ENCODE measurements at places on chromosomes 3 and 15.
A peak's percentile ranks its signal among the peaks of the same experiment; 100 is the strongest.

DNA sequence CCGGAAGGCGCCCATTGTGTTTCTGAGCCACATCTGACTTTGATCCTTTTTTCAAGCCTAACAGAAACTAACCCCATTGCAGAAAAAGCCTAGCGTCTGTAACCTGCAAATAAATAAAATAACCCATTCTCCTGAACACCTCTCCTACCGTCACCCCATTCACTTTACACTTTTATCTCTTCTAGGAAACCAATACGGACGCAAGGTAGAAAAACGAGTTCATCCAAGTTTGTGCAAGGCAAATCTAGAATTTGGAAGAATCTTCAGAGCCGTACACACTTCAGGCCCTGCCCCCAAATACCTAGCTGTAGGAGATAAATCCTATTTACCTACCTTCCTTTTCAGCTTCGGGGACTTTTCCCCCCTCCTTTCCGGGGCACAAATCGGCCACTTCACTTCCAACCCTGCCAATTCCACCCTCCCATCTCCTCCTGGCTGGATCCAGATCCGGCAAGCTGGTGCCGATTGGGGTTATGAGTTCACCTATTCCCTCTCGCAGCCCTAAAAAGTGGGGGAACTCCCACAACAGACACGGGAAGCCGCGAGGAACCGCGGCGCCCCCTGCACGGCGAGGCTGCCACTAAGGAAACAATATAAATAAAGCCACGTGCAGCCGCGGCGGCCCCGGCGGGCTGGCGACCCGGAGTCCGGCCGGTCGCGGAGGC lies 987 bp downstream of the PRTG start:
- peak; percentile 9 for DNase-seq

- peak; percentile 23 for DNase-seq
Measured at GRCh38 chr15:40064231-40064894, 25.4 kb upstream of the SRP14 start.

DNA sequence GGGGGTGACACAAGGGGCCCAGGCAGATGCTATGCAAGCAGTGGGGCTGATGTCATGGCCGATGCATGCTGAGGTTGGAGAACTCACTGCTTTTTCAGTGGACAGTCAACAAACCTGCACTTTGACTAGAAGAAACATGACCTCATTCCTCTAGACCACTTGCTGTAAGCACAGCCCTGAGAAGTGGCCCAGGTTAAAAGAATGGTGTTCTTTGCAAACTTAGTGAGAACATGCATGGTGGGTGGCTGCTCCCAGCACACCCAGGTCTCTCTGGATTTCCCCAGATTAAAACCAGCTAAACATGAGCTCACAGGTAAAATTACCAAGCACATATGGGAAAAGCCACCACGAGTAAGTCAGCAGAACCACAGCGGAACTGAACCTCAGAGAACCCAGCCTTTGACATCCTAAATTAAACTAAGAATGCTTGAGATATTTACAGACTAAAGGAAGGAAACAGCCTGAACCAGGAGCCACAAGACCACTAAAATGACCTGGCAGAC lies 15.5 kb downstream of the DLEC1 start:
- DNase-seq = no peak

- DNase-seq = no peak
Measured at GRCh38 chr3:99693636-99694035, 55.2 kb downstream of the COL8A1 start.

DNA sequence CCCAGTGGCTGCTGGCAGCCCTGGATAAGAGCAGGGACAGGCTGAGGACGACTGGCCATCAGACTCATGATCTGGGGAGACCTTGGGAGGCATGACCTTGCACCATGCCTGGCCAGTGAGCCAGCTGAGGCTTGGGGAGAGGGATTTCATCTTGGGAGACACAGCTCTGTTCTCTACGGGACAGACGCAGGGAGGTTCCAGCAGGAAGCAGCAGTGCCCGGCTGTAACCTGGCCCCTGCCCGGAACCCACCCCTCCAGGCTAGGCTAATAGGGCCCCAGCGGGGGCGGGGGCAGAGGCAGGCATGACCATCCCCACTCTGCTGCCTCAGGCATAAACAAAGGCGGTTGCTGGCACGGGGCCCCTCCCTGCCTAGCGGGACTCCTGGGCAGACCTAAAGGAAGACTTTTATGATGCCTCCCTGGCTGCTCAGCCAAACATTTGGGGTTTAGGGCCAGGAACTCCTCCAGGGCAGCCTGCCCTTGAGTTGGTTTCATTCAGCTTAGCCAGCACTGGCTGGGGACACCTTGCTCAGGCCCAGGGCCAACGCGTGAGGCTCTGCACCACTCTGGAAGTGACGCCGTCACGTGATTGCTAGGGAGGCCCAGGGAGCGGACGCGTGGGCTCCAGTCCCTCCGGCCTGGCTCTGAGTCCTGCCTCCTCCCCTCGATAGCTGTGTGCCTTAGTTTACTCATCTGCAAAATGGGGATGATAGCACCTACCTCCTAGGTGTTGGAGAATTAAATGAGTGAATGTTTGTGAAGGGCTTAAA lies 27.6 kb downstream of the HDAC11 start:
- DNase-seq = no peak

GRCh38 chr15:59177317-59177660 lies 29.4 kb upstream of the LDHAL6B start:
- DNase-seq = no peak

DNA sequence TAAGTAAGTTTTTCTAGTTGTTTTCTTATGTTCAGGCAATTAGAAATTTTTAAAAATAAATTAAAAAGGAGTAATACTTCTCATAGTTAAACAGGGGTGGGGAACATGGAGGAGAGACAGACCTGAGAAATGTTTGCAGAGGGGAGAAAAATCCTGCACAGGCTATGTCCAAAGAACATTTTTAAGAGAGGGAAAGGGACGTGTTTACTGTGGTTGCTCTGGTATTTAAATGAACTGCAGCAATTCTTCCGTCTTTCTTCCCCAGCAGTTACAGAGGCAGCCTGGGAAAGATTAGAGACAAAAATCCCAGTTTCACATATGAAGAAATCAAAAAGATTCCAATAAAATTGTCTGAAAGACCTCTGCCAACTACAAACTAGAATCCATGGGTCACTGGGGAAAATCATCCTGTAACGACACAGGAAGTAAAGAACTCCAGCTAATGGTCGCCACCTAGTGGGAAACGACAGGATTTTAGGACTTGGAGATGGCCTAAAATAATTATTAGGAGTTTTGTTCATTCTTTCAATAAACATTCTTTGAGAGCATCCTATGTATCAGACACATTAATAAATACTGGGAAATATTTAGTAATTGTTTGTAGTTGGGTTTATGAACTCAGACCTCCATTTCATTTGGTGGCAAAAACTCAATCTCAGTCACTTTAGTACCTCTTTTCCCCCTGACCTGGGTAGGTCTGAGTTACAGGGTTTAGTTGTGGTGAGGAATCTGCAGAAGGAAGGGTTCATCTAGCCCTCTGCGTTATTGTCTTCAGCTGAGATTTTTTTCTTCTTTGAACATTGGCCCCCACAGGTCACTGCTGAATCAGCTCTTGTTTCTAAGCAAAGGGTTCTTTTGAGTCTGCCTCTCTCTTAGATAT lies 69.9 kb upstream of the GOLIM4 start:
- DNase-seq = peak; percentile 26

DNA sequence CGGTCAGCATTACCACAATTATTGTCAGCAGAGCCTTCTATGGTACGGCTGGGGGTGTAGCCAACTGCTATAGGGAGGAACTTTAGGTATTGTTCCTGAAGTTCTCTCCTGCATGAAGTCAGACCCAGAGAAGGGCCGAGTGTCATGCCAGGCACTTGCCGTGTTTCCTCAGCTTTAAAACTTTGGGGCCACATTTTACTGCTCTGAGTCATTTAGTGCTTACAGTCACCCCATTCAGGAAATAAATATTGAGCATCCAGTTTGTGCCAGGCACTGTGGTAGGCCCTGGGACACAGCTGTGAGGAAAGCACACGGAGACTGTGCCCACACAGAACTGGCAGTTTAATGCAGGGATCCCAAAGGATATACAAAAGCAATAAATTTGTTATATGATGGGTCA lies 54.5 kb upstream of the APEH start:
- no peak for DNase-seq

DNA sequence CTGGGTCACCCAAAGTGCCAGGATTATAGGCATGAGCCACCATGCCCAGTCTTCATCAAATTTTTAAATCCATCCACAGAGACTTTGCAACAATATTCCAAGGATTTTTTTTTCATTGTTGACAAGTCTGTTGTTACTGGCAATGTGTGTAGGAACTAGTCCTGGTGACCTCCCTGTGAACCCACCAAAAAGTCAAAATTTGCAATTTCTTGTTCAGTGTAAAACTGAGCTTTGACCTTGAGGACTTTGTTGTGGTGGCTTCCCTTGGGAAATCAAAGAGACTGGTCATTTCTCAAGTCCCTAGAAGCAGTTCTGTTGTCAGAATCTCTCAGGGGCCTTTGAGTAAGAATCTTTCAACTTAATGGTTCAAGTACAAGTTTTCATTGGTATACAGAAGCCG lies 36.9 kb upstream of the COL8A1 start:
- no peak for DNase-seq

- no peak for DNase-seq
Measured at GRCh38 chr3:196219970-196220311, 3.6 kb downstream of the SLC51A start.

- DNase-seq = no peak
Measured at GRCh38 chr3:58665405-58665804, 1.2 kb downstream of the FAM3D start.

DNA sequence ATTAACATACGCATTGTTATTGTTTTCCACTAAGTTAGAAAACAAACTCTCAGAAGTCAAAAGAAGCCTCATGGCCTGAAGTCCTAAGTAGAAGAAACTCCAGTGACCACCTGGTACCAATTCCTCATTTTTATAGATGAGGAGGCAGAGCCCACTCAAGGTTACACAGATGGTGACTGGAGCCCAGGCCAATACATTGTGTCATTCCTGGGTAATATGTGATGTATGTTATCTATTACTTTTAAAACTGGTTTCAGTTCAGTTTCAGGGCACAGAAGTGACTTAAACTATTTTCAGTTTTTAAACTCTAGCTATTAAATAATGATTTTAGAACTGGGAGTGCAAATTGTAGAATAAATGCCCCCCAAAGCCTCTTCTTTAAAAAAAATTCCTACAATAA lies 66.7 kb upstream of the STXBP5L start:
- DNase-seq = no peak

DNA sequence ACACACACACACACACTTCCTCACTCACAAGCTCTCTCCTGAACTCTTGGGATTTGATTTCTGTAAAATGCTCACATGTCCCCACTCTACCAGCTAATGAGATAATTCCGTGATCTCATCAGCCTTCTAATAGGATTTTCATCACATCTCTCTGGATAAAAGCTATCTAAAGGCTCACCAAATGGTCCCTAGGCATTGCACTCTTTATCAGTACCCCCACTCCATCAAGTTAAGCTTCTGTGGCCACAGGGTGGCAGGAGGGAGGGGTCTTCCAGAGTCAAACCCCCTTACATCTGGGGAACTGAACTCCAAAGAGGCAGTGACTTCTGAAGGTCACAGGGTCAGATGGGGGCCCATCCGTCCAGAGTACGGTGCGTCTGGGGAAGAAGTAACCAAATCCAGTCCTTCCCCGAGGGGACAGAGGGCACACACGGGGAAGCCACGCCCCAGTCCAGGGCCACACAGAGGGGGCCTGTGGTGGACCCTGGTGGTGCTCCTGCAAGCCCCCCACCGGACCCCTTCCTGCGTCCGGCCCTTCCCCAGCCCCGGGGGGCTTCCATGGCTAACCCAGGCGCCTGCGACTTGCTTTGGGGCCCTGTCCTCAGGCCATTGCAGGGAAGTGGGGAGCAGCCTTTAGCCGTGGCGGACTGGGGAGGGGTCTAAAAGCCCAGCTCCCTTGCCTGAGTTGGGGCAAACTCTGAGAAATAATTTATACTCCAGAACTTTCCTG lies 25.5 kb downstream of the CPN2 start:
- no peak for DNase-seq

- peak; percentile 23 for DNase-seq
Measured at GRCh38 chr3:51669241-51670052, 1.6 kb upstream of the TEX264 start.

DNA sequence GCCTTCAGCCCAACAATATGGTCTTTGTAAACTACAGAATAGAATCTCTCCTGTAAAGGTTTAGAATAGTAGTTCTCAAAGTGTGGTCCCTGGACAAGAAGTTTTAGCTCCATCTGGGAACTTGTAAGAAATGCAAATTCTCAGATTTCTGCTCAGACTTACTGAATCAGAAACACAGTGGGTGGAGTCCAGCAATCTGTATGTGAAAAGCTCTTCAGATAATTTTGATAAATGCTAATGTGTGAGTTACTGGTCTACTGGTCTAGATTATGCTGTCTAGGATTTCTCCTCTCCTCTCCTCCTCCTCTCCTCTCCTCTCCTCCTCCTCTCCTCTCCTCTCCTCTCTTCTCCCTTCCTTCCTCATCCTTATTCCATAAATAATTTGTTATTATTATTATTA lies 57.5 kb downstream of the RBMS3 start:
- no peak for DNase-seq

GRCh38 chr3:43468133-43468532 lies 153.7 kb downstream of the ANO10 start:
- DNase-seq = no peak

- no peak for DNase-seq
Measured at GRCh38 chr3:32098528-32098927, 7.9 kb upstream of the GPD1L start.

GRCh38 chr3:171132873-171133272 lies 106.4 kb upstream of the SLC2A2 start:
- no peak for DNase-seq

GRCh38 chr3:42780892-42781700 lies 8.0 kb upstream of the CCDC13 start:
- peak; percentile 74 for DNase-seq

- no peak for DNase-seq
Measured at GRCh38 chr3:159185443-159186050, 383.7 kb downstream of the MFSD1 start.

GRCh38 chr15:51493892-51494291 lies 128.7 kb downstream of the DMXL2 start:
- DNase-seq = no peak

- no peak for DNase-seq
Measured at GRCh38 chr3:50205413-50206276, 574 bp downstream of the SLC38A3 start.

All from SHP77 treated with DMSO at 0.1 percent for 48 hours (cell line).